Activated T-cell treated with anti-CD3 and anti-CD28 coated beads for 4 hours (primary cell): ENCODE measurements at places on chromosomes 16 and 17.

- no peak for DNase-seq
These were observed 1.0 kb downstream of the AMZ2 start for GRCh38 chr17:68248891-68249290.

GRCh38 chr16:89572485-89573205, 2.9 kb upstream of the CPNE7 start:
- DNase-seq, result no peak

GRCh38 chr17:8060274-8060673, 21.4 kb downstream of the ALOX15B start:
- DNase-seq, result peak; percentile 62

DNA sequence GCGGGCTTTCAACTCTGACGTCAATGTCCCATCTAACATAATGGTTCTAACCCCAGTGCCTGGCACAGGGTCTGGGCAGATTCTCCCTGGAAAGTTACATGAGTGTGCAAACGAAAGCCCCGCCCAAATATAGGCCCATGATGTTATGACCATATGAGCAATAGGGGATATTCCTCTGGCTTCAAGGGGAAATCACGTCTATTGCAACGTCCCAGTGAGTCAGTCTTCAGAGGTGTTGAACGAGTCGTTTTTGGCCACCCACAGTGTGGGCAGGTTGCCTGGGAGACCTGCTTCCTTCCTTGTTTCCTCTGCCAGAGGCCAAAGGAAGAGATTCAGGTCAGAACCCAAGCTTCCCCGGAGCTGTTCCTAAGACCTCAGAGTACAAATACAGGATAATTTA, 30.3 kb downstream of the PIK3R5 start:
- peak; percentile 47 for DNase-seq

DNA sequence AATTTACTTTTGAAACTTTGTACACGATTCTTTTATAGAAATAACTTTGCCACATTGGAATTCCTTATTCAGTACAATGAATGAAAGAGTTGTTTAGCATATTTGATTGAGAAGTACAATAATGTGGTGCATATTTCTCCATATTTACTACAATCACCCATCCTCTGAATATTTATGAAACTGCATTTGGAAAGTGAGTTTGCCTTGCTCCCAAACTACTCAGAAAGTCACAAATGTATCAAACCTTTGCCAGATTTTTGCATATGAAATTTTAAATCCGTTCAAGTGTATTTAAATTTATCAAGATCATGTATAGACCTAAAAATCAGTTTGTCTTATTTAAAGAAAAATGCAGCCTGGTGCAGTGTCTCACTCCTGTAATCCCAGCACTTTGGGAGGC, 148.7 kb downstream of the CDH11 start:
- no peak for DNase-seq

DNA sequence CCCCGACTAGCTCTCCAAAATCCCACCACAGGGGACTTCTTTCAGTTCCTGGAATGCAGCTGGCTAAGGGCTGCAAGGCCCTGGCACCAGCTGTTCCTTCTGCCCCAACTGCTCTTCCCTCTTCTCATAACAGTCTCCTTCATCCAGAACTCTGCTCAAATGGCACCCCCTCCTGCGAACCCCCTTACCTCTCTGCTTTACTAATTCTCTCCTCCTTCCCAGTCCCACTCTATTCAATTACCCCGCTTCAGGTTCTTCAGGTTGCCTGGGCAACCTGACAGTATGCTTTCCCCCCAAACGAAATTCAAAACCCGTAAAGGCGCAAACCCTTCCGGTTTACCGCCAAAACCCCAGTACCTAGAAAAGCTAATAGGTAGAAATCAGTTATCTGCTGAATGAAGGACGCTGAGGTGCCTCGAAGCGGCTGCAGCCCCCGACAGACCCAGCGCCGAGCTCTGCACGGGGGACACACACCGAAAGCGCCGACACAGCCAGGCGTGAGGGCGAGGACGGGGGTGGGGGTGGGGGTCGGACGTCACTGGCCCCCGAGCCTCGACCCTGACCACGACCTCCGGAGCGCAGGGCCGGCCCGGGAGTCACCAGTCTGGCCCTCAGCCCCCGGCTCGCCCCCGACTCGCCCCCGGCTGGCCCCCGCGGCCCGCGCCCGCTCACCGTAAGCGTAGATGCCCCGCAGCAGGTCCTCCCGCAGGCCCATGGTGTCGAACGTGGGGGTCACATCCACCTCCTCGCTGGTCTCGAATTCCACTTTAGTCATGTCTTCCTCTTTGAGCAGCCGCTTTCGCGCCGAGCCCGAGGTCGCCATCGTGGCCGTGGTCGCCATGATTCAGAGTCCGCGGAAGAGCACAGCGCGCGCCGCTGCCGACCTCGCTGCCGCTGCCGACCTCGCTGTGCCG, 550 bp downstream of the EIF4A3 start:
- DNase-seq, result no peak

DNA sequence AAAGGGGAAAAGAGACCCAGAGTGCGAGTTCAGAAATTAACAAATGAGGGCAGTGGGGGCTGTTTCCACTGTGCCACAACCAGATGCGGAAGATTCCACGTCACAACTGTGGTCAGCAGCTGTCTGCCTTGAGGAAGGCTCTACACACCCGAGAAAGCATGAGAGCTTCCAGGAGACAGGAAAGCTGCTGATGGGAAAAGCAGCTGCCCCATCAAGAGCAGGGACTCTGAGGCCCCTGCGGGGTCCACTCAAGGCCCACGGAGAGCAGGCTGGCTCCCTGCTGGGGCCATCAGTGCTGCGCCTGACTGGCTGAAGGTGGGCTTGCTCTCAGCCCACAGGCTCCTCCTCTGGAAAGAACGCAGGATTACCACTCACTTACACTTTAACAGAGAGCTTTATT, 14.8 kb upstream of the TRAP1 start:
- DNase-seq, result no peak

DNA sequence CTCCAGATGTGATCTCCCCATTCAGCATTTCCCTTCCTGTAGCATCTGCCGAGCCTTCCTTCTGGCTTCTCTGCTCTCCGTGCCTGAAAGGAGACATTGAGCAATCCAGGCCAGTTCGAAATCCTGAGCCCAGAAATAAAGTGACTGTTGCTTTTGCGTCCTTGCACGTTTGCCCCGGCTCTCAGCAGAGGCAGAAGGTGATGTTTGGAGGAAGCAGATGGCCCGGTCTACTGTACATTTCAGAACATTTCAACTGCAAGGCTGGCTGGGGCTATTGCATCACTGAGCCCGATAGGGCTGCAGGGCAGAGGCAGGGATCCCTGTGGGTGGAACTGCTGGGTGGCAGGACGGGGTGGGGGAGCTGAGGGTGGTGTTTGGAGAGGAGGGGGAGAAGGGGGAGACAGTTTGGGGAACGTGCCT, 29.4 kb downstream of the IRF8 start:
- no peak for DNase-seq
